Effector CD4-positive, alpha-beta T cell (primary cell): ENCODE measurements at places on chromosomes 2 and 18.

DNA sequence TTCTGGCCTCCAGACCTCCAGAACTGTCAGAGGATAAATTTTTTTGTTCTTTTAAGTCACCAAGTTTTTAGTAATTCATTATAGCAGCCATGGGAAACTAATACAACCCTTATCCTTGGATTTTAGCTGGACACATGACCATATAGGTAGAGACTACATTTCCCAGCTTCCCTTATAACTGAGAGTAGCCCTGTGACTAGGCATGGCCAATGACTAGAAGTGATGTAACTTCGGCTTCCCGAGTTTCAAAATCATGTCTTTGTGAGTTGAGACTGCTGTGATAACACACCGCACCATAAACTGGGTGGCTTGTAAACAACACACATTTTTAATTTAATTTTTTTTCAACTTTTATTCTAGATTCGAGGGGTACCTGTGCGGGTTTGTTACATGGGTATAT, 134.0 kb upstream of the SERTAD2 start:
- no peak for DNase-seq

DNA sequence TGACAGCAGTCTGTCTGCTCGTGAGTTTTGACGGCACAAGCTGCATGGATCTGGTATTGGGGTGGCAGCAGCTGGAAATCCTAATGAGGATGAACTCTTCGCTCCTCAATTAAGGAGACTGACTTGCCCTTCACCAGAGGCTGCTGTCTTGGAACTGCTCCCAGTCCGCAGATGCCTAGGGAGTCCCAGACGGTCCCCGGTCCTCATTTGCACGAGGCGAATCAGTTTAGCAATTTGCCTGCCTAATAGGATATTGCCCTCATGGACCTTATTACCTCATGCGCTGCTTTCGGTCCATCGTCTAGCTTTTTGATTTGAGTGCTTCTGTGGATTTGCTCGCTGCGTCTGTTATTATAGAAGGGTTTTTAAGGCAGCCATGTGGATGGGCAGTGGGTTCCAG, 40.6 kb downstream of the ASAP2 start:
- DNase-seq: no peak

DNA sequence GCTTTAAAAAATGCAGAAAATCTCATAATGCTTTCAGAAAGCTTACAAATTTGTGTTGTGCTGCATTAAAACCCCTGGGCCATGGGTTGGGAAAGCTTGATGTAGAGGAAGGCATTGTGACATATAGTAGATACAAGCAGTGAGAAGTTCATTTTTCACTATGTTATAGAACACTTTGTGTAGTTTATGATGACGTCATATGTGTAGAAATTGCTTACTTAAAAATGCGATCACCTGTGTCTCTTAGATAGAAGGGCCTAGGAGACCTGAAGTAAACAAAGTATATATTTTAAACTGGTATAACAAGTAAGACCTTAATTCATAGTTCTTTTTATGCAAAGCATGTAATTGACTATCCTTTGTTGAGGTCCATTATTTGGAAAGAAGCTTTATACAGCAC, 393.5 kb downstream of the ARHGAP15 start:
- no peak for DNase-seq

DNA sequence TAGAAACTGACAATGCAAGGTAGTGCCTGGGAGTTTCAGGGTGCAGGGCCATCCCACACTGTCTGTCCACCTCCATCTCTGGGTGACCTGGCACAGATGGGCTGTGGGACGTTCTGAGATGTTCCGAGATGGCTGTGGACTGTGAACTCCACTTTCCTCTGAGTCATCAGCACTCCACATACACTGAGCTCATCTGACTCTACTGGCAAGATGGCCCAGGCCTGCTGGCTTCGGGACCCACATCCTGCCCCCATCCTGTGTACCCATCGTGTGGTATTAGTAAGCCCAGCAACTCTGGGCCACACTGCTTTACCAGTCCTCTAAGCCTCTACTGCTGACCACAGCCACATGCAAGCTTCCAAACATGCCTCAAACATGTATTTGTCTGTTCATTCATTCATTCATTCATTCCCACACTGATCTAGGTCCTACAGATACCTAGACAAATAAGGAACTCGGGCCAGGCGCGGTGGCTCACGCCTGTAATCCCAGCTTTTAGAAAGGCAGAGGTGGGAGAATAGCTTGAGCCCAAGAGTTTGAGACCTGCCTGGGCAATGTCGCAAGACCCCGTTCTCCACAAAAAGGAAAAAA, 124.8 kb upstream of the CXCR4 start:
- DNase-seq: peak; percentile 21

DNA sequence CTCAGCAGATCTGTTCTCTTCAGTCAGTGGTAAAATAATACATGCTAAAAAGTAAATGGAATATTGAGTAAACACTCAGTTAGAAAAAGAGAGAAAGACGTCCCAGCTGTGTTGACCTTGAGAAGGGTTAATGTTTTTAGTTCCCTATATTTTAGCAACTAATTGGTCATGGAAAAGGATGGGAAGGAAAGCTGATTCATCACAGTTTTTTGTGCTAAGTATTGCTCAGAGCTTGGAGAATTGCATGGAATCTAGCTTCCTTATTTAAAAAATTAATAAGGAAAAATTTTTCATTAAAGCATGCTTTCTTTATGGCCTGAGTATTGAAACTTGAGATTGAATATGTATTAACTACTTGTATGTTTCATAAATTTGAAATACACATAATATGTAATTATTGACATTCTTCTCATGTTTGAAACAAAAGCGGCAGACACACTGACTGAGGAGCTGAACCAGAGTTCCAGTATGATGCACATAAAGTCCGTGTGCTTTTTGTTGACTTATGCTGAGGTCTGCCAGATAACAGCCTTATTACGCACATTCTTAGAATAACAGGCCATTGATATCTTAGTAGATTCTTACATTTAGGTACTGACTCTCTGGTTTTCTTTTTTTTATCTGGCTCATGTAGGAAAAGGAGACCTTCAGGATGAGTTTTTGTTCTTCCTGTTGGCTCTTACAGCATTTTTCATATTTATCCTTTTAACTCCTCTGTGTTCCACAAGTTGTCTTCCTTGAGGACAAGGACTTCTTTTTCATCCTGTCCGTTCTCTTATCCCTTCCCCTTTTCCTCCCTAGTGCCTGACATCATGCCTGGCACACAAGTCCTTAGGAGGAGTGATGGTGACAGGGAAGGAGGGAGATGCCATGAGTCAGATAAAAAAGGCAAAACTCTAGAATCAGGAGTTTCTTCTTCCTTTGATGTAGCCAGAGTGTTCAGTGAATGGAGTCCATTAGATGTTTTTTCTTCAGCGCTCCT, 194.1 kb downstream of the PTPRM start:
- DNase-seq: no peak

GRCh38 chr2:141942006-141942789, 188.6 kb downstream of the LRP1B start:
- no peak for DNase-seq

- no peak for DNase-seq
These were observed 18.3 kb upstream of the ST6GAL2 start for GRCh38 chr2:106904242-106904641.

DNA sequence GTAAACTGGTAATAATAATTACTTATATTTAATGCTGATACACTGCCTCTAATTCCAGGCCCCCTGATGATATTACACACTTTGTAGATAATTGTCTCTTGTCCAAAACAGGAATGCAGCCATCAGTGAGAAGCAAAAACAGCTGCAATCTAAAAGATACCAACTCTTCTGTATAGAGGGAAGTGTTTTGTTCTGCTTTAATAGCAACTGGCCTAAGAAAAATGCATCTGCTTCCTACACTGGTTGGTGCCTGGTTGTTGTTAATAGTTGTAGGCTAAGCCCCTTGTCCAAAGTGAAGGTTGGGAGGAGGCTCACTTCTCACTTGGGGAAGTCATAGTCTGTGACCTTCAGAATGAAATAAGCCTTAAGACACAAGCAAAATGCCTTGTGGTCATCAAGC, 332.0 kb downstream of the ZNF521 start:
- DNase-seq: no peak

- no peak for DNase-seq
These were observed 2.6 kb upstream of the IMP4 start for GRCh38 chr2:130339885-130340745.

GRCh38 chr2:20609349-20609994, 41.4 kb downstream of the HS1BP3 start:
- DNase-seq: no peak

GRCh38 chr2:114543236-114543766, 100.9 kb downstream of the DPP10 start:
- DNase-seq: no peak

- DNase-seq: no peak
These were observed 205.7 kb downstream of the TCF4 start for GRCh38 chr18:55382277-55382805.

DNA sequence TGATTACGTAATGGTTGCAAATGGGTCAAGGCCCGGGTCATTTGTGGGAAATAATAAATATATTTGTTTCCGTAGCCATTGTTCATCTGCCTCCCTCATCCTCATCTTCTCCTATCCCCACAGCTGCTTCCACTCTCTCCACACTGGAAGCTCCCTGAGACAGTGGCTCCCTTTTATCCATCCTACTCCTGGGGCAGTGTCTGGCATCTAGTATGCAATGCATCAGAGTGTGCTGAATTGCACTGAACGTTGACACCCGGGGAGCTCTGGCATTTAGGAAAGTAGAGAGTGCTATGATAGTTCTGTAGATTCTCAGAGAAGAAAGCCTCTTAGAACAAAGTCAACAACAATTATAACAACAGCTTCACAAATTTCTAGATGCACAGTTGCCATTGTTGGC, 45.5 kb upstream of the NAB1 start:
- DNase-seq: no peak

DNA sequence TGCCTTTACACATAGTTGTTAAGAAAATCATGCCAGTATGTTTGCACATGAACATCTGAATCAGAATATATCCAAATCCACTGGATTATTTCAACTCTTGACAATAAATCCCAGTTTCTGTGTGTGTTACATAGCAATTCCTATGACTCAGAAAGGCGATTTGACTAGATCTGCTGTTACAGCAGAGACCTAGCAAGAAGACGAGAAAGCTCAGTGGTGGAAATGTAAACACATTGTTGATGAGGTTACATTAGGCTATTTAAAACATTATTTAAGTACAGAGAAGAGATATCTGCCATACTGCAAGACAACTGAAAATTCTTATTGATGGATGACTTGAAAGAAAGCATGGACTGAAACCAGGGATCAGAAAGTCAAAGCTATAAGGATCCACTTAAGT, 73.0 kb upstream of the SMIM21 start:
- DNase-seq: no peak

- no peak for DNase-seq
These were observed 495.7 kb upstream of the SMIM21 start for GRCh38 chr18:75923169-75923568.

DNA sequence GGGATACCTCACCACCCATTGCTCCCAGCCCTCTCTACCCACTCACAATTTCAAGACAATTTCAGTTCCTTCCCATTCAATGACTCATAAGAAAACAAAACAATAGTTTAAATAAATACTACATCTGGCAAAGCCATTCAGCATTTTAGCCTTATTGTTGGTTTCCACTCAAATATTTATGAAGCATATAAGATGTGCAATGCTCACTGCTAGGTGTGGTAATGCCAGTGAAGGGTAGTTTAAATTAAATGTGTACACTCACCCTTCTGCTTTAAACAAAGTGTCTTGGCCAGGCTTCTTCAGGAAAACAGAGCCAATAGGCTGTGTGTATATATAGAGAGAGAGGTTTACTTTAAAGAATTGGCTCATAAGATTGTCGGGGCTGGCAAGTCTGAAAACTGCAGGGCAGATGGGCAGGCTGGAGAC, 37.0 kb downstream of the INO80C start:
- no peak for DNase-seq

DNA sequence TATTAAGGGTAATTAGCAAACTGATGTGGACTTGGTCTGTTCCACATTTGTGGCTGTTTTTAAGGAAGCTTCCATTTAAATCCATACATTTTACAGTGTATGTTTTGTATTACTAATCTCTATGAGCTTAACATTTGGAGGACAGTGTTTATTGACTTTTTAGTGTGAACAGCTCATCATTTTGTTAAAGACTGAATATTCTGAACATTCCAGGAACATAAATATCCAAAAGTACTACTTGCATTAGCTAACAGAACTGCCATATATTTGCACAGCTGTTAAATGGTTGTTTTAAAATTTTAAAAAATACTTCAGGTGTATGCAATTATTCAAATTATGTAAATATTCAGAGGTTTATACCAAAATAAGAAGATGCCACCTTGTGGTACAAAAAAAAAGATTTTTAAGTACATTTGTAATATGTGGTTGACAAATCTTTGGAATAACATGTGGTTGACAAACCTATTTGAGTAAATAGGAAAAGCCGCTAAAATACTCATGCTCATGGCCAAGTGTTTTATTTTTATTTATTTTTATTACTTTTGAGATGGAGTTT, 439.7 kb upstream of the FANCL start:
- DNase-seq: no peak
